ENCODE measurements at places on chromosomes 11 and 22.

DNA sequence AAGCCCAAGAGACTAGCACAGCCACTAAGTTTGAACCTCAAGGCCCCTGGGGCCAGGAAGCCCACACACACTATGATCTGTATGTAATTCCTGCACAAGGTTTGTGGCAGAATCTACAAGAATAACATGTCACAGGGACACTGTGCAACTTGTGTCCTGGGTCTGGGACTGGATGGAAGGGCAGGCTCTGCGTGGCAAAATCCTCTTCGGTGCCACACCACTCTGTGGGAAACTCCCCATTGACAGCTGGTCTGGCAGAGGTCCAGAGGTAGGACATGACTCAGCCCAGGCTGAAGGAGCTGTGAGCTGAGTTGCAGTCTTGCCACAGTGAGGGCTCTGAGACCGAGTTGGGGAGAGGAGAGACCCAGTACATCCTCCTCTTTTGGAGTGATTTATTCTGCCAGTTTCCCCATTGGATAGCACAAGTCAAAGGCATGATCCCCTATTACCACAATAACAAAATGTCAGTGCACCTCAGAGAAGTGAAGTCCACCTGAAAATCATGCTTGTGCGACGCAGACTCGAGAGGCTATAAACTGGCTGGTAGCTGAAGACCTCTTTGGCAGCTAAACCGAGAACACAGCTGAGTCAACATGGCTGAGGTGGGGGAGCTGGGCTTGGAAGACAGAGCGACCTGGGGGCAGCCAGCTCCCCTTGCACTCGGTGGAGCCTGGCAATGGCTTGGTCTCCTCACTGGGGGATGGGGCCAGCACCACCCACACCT lies 23.3 kb upstream of the SERPIND1 start:
- peak; percentile 85 for DNase-seq

DNA sequence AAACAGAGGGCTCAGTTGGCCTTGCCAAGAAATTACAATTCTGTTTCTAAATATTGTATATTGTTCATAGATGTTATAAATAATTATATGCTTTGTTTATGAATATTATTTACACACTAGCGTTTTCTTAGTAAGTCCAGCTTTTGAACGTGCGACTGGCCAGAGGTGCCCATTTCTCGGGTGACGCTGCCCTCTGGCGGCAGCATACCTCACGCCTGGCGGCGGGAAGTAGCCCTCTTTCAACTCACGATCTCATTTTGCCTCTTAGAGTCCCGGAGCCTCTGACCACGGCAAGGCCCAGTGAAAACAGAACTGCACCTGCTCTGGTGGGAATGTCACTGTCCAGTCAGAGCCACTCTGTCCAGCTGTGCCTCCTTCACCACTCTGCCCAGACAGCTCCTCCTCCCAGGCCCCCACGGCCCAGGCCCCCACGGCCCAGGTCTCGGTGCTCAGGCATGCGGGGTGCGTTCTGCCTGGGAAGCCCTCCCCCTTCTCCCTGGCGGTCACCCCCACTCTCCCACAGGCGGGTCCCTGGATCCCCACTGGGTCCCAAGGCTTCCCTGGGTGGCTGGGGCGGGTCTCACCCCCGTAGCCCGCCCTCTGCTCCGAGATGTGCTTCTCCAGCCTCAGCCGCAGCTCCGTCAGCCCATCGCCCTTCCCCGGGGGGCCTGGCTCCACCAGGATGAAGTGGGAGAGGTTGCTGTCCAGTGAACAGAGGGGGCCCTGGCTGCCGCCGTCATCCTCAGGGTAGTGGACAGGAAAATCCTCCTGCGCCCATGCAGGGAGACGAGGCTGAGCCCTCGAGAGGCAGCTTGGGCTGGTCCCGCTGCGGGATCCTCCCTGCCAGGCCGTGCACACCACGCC lies 19.3 kb downstream of the TSSC4 start:
- peak; percentile 66 for DNase-seq

DNA sequence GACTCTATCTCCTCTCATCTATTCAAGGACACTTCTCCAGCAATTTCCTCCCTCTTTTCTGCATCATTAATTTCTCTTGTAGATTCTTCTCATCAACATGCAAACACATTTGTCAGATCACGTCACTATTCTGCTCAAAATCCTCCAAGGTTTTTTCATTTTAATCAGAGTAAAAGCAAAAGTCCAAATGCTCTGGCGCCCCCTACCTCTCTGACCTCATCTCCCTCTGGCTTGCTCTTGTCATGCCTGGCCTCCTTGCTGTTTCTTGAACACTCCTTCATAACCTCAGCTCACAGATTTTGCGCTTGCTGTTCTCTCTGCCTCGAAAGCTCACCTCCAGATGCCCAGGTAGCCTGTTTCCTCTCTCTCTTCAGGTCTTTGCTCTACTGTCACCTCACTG lies 22.4 kb downstream of the RTCB start:
- peak; percentile 32 for DNase-seq

- DNase-seq, result peak; percentile 70
These were observed 8.6 kb downstream of the DNHD1 start for GRCh38 chr11:6505577-6506240.

GRCh38 chr11:74988541-74989259 lies at the start of gene NEU3:
Gene NEU3, plus strand, starts transcription at chr11:74988933. Its CDS starts 128 bp downstream, at chr11:74989061.
- peak; percentile 66 for DNase-seq

DNA sequence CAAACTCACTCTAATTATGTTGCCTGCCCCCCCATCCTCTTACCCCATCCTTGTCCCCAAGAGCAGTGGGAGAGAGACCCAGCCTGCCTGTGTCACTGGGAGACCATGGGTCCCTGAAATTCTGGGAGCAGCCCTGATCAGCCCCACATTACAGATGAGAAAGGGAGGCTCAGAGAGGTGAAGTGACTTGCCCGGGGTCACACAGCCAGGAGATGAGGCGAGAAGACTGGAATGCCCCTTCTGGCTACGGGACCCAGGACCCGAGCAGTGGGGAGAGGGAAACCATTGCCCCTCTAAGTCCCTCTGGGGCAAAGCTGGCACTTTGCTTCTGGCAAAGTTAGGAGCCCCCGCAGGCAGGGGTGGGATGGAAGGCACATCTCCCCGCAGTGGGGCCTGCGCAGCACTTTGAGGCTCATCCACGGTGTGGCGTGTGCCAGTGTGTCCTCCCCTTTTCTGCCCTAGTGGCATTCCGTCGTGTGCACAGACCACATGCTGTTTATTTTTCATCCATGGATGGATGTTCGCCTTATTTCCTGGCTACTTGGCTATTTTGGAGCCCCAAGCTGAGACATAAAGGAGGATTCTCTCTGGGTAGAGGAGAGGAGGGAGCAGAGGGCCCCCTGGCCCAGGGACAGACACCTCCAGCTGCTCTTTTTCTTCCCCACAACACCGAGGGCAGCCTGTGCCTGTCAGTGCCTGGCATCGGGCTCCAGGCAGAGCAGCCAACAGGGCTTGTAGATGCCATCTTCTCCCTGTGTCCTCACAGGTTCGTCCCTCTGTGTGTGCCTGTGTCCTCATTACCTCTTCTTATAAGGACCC lies 3.7 kb upstream of the FGF3 start:
- DNase-seq, result no peak

DNA sequence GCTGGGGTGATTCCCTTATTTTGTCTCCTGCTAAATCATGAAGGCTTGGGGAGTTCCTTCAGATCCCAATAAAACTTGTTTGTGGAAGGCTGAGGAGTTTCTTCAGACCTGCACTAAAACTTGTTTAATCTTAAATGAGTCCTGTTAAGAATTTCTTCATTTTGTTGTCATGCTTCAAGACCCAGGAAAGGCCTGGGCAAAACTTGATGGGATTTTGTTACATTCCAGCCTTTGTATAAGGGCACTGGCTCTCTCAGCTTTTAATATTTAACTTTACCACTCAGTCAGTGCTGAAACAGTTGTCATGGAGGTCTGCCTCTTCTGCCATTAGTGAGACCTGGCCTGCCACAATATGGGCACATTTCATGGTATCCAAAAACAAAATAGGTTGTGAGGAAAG lies 699.0 kb downstream of the ETS1 start:
- no peak for DNase-seq

DNA sequence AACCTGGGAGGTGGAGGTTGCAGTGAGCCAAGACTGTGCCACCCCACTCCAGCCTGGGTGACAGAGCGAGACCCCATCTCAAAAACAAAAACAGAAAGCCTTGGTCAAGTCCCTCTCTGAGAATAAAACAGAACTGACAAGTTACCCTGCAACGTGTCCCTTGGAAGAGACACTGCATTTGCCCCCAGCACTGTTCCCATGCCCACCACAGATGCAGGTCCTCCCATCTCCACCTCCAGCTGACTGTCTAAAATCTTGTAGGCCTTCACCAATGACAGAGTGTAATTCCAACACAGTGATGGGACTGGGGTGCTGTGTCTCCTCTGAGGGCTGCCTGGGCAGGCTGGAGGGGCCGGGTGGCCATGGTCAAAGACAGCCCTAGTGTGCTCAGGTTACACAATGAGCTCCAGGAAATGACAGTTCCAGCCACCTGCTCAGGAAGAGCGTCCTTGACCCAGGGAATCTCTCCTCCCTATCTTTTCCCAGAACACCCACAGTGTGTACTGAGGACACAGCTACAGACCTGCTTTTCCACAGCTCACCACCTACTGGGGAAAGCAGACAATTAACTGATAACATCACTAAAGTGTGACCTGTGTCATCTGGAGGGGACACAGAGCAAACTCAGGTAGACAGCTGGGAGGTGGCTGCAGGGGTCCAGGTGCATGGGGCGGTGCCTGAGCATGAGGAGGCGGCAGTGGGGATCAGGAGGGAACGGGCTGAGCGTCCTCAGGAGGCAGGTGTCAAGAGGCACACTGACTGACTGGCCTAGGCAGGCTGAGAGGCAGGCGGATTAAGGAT lies 56.4 kb downstream of the ARFGAP3 start:
- DNase-seq, result no peak

- DNase-seq, result no peak
These were observed 1.3 kb downstream of the PPP1R14B start for GRCh38 chr11:64245401-64245796.

- DNase-seq, result peak; percentile 83
These were observed 27.4 kb downstream of the DRD2 start for GRCh38 chr11:113447621-113448315.

DNA sequence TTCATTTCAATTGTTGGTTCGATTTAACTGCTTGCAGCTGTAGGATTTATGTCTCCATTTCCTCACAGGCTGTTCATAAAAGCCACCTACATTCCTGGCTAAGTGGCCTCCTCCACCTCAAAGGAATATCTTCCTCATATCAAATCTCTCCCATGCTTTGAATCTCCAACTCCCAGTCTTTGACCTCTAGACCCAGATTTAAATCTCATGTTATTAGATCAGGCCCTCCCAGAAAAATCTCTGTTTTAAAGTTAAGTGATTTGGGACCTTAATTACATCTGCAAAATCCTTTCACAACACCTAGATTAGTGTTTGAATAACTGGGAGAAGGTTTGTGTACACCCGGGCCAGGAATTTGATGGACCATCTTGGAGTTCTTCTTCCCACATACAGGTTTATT lies 33.9 kb upstream of the POLA2 start:
- DNase-seq, result no peak

GRCh38 chr11:5550440-5551095 lies 2.2 kb upstream of the OR52H1 start:
- DNase-seq, result peak; percentile 57

GRCh38 chr22:46163557-46163888 lies 13.2 kb downstream of the PPARA start:
- DNase-seq, result no peak

DNA sequence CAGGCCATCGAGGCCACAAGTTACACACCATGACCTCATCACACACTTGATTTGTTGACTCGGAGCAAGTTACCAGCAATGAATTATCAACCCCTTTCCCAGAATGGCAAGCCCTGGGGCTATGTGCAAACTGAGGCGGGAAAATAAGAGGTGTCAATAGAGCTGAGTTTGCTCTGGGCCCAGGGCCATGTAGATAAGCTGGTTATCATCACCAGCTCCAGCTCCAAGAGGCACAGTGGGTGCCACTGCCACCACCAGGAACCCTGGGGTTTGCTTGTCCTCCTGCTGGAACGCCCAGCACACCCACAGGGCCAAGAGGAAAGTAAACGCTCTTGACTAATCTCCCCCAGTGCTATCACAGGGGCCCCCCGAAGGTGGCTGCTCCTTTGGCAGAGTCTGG lies 13.0 kb upstream of the VPS37C start:
- no peak for DNase-seq

GRCh38 chr11:66741153-66741552 lies 12.1 kb upstream of the SPTBN2 start:
- no peak for DNase-seq

- DNase-seq, result no peak
These were observed 122.0 kb upstream of the SORL1-AS1 start for GRCh38 chr11:121574801-121575200.

Measured in amniotic epithelial cell (primary cell).